ENCODE measurements at places on chromosomes 6 and 20.

DNA sequence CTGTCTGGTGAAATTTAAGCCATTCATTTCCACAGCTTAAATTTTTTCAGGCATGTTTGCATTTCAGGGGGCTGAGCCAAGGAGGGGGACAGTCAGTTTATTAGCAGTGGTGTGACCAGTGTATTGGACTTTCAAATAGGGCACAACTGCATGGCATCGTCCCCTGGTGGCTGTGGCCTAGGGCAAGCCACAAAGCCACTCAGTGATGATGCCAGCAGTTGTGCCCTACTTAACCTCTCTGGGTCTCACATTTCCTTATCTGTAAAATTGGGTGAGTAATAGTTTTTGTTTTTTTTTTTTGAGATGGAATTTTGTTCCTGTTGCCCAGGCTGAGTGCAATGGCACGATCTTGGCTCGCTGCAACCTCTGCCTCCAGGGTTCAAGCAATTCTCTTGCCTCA is 48.0 kb downstream of the CDC5L start:
- no peak for DNase-seq

- DNase-seq = no peak
Measured at GRCh38 chr6:52517502-52518278, 59.2 kb downstream of the TRAM2 start.

GRCh38 chr6:40912158-40912946 is 126.7 kb downstream of the UNC5CL start:
- peak; percentile 14 for DNase-seq

DNA sequence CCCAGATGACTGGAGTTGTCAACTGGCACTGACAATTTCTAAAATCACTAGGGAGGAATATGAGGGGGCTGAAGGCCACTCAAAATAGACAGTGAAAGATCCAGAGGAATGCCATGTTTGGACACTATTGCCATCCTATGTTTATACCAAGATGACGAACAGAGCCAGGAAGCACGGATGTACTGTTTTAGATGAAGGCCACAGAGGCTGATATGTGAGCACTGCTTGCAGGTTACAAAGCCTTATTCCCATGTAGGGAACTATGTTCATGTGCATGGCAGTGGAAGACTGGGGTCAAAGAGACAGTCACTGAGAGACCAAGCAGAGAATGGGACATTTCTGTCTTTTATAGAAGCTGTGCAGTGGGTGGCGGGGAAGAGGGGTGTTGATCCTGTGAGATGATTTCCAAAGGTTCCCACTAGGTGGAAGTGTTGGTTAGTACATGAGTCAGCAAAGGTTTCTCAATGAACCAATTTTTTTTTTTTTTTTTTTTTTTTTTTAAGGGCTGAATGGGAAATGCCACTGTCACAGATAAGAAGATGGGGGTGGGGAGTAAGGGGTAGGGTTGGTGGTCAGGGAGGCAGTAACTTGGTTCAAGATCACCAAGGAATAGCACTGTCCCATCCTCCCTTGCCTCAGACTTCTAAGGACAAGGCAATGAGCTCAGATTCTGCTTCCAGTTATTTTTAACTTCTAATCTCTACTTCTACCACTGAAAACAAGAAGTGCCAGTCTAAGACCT is 46.7 kb upstream of the MOCS1 start:
- peak; percentile 12 for DNase-seq

DNA sequence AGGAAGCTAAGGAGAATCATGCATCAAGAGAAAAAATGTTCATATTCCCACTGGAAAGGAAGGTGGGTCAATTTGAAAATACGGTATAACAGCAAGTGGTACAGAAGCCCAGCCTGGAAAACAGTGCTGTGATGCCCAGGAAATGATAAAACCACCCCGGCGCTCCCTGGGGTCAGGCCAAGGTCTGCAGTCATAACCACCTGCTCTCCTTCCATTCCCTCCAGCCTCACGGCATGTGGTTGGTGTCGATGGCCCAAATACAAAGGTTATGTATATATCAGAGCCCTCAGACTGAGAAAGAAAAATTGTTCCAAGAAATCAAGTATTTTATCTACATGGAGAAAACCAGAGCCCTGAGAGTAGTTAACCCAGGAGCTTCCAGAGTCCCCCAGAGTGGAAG is 208.1 kb upstream of the CDYL start:
- DNase-seq = no peak

- no peak for DNase-seq
Measured at GRCh38 chr20:45019027-45019761, 52.9 kb downstream of the STK4 start.

- DNase-seq = no peak
Measured at GRCh38 chr6:105839266-105839665, 246.9 kb upstream of the PRDM1 start.

DNA sequence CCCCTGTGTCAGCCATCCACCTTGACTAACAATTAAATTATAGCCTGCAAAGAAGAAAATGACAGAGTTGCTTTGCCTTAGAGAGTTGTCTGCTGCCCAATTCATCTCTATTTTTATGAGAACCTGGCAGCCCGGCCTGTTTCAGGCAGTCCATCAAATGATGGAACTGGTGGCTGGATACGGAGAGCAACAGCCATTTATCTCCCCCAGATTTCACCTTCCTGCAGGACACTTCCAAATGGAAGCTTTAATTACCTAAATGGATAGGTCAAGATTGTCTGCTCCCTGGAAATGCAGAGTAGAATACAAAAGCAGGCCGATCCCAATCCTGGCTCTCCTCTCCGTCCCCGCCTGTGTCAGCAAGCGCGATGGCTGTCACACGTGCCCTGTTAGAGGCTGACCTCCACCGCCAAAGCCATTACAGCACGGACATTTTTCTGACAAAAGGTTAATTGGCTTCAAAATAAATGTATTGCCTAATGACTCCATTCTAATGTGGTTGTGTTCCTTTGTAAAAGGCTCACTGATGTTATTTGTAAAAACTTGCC is 86.7 kb downstream of the PACRG start:
- no peak for DNase-seq

DNA sequence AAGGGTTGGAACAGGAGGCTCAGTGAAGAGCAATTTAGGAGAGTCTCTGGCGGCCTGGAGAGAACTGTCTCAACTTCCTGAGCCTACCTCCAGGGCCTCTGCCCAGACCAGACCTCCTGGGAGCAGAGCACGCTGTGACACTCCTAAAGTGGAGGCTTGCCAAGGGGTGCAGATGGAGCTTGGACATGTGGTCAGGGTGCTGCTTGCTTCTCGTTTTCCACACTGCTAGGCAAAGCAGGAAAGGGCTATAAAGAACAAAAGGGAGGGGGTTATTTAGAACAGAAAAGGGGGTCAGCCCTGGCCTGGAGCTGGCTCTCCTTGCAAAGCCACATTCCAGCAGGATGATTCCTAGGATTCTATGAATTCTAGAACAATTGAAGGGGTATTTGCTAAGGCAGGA is 145.7 kb upstream of the GGTLC1 start:
- DNase-seq = no peak

- DNase-seq = no peak
Measured at GRCh38 chr6:5567352-5567751, 306.0 kb downstream of the FARS2 start.

DNA sequence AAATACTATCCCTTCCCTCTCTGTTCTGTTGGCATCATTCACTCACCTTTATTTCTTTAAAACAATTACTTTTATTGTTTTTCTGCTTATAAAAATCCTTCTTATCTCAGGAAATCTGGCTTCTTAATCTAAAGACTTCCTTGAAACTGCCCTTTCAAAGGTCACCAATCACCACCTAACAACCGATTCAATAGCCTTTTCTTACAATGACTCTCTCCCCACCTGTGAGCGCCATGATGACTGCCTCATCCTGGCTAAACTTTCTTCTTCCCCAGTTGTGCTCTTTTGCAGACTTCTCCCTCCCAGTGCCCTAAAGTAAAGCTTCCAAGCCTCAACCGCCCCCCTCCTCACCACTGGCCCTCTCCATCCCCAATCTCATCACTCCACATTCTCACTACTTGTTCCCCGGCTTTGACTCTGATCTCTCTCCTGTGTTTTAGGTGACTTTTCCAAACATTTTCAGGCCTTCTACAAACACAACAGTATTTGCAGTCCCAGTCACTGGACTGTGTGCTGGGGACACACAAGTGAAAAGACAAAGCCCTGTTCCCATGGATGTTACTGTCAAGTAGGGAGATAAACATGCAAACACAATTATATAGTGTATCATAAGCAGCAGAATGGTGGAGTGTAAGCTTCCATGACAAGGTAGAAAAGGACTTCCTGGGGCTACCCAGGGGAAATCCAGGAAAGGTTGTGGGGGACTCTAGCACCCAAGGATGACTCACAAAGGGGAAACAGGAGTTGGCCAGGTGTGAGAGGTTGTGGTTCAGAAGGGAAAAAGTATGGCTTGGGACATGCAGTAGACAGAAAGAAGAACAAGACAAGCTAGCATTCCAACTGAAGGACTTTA is 12.8 kb downstream of the NHSL1 start:
- DNase-seq = no peak

GRCh38 chr6:155418017-155418761 is 37.5 kb downstream of the NOX3 start:
- DNase-seq = peak; percentile 75

GRCh38 chr6:113627480-113627879 is 229.7 kb upstream of the MARCKS start:
- no peak for DNase-seq

DNA sequence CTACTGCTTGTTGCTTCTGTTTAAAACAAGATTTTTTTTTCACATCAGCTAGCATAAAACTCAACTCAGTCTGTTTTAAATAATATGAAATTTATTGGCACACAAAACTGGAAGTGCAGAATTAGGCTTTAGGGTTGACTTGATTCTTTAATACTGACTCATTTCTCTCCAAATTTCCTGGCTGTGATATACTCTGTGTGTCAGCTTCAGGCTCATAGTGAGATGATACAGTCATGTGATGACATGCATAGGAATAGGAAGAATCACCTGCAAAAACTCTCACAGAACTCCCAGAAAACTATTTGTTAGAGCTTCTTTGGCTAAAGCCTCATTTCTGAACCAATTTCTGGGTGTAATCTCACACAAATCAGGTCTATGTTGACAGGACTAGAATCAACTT is 1068.0 kb upstream of the EPHA7 start:
- no peak for DNase-seq

DNA sequence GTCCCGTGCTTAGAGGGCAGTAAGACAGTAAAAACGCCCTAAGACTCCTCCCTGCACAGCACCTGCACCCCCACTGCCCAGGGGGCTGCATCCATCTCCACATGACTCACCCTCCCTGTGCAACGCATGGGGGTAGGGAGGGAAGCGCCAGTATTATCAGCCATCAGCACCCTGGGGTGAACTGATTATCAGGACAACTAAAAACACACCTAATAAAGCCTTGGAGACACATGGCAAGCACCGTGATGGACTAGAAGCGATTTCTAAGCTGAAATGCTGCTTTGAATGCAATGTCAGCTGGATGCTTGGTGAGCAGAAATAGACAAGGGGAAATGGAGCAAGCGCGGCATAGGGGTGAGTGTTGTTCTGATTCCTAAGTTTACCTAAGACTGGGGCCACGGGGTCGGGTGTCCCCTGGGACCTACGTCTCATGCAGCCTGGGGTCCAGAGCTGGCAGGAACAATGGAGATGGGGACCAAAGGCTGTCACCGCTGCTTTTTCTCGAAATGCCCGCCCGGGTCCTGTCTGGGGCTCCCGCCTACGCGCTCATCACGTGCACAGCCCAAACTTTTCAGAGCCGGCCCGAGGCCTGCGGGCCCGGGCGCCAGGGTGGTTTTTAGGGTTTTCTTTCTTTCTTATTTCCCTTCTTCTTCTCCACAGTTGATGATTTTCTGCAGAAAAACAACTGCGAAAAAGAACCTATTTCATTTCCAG is 702 bp upstream of the TNFAIP3 start:
- DNase-seq = no peak

GRCh38 chr20:57691699-57692098 is 18.1 kb downstream of the PMEPA1 start:
- no peak for DNase-seq

DNA sequence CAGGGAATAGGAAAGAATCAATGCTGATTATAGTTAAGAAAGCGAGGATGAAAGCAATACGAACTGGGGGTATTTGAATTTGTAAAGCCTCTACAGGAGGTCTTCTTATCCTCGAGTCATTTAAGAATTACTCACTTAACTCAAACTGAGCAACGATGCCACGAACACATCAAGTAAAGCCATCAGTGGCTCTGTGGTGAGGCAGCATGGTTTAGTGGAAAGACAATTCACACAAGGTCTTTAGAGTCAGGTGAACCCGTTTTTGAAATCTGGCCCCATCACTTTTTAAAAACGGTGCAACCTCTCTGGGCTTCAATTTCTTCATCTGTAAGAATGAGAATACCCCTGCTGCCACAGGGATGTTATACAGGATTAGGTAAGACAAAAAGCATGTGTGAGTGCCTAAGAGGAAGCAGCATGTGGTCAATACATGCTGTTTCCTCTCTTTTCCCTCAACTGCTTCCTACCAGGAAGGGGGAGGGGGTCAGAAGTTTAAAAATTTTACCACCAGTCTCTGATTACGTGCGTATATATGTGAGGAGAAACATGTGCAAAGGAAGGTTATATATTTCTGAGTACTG is 162.0 kb downstream of the BTBD9 start:
- DNase-seq = no peak

GRCh38 chr6:71510057-71510713 is 221.6 kb downstream of the OGFRL1 start:
- no peak for DNase-seq

DNA sequence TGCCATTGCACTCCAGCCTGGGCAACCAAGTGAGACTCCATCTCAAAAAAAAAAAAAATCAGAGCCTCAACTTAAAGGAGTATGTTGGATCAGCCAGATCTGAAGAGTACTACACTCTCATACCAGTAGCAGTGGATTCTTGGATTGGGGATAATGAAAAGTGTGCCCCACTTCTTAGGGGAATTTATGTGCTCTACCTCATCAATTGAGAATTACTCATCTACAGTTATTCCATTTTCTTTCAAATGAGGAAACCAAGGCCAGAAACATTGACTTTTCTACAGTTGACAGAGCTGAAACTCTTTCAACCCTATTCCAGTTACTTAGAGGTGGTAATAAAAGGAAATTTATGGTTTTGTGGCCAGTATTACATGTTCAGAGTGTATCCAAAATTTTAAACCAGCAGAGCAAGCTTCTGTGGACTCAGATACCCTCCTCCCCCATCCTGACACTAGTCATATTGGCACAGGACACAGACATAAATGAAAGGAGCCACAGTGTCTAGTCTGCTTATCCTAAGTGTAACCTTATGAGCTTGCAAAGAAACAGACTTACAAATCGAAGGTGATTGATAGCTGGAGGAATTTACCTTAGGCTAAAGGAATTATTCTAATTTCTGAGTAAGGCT is 51.2 kb downstream of the ORC3 start:
- no peak for DNase-seq

DNA sequence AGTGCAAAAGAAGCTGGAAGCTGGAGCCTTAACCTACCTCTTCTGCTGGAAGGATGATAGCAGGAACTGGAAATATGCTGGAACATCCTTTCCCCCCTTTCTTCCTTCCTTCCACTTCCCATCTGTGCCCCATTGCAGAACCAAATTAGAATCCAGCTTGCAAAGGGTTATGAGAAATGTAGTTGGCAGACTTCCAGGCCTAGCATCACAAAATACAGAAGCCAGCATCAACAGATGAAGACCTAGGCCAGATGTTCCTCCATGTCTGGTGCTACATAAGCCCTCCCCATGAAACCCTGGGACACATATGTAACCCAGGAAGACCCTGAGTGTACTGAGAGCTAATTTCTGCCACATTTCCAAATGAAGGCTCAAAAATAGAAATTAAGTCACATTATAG is 40.0 kb upstream of the TFAP2B start:
- DNase-seq = no peak

- DNase-seq = no peak
Measured at GRCh38 chr6:32484614-32484998, 44.9 kb downstream of the HLA-DRA start.

Measured in CD4-positive, alpha-beta T cell treated with Interleukin-10 for 1 hour (primary cell).